ENCODE measurements at places on chromosomes 7 and 10.

GRCh38 chr10:48452879-48453412, 146.5 kb downstream of the MAPK8 start:
- H3K27ac ChIP-seq, result no peak overlapping the region
- peak; percentile 2 for DNase-seq
- H3K4me3 ChIP-seq, result no peak overlapping the region
- H3K36me3 ChIP-seq, result no peaks in the 10 kb centered on the region
- no peaks in the 10 kb centered on the region for H3K4me1 ChIP-seq
- no peaks in the 10 kb centered on the region for H3K27me3 ChIP-seq

DNA sequence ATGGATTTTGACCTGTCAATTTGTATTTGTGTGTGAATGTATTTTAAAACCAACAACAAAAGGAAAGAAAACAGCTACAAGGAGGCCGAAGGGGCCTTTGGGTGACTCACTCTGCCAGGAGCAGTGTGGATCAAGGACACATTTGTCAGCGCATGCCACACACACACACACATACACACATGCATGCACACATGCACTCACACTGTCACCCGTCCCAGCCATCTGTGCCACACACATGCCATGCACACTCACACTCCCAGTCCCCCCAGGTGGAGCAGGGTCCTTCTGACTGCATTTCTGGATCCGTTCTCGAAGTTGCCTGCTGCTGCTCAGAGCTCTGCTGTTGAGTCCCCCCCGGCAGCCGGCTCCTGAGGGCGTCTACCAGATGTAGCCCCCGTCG, 26.0 kb downstream of the SPOCK2 start:
- peaks cover 50% of the 10 kb centered on the region for H3K36me3 ChIP-seq
- DNase-seq, result no peak
- H3K27me3 ChIP-seq, result no peaks in the 10 kb centered on the region
- H3K27ac ChIP-seq, result no peak overlapping the region
- H3K4me1 ChIP-seq, result no peaks in the 10 kb centered on the region

DNA sequence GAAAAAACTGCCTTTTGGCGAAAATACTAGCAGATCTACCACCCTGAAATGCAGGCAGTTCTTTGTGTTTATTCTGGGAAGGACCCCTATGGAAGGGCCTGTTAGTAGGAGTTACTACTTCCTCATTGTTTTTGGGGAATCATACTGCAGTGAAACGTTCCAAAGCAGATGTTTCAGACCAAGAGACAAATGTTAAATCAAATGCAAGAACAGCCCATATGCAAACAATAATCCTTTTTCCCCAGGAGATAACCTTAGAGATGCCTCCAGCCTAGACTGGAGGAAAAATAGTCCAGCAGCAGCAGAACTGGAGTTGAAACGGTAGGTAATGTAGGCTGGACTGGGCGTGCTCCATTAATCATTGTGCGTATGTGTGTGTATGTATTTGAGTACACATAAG, 65.9 kb upstream of the VWDE start:
- no peak for DNase-seq
- no peak overlapping the region for H3K27ac ChIP-seq
- H3K27me3 ChIP-seq, result no peaks in the 10 kb centered on the region
- no peaks in the 10 kb centered on the region for H3K4me1 ChIP-seq
- no peak overlapping the region for H3K4me3 ChIP-seq
- no peaks in the 10 kb centered on the region for H3K36me3 ChIP-seq

GRCh38 chr7:153638821-153639435, 413.3 kb upstream of the DPP6 start:
- no peaks in the 10 kb centered on the region for H3K27me3 ChIP-seq
- H3K27ac ChIP-seq, result no peak overlapping the region
- no peaks in the 10 kb centered on the region for H3K4me1 ChIP-seq

DNA sequence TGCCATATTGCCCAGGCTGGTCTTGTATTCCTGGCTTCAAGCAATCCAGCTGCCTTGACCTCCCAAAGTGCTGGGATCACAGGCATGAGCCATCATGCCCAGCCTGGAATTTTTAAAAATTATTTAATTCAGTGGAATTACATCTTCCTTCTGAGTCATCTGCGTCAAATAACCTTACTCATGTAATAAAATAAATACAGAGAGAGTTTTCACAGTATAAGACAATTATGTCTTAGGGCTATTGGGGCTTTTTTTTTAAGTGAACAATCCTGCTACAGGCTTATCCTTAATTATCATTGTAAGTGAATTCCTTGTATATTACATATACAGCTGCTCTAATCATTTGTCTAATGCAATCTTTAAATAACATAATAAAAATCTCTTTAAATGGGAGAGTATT, 108.3 kb downstream of the MAPK8 start:
- H3K4me3 ChIP-seq, result no peak overlapping the region
- peaks cover 1% of the 10 kb centered on the region for H3K4me1 ChIP-seq
- no peak overlapping the region for H3K27ac ChIP-seq
- peaks cover 45% of the 10 kb centered on the region for H3K36me3 ChIP-seq
- H3K27me3 ChIP-seq, result no peaks in the 10 kb centered on the region

DNA sequence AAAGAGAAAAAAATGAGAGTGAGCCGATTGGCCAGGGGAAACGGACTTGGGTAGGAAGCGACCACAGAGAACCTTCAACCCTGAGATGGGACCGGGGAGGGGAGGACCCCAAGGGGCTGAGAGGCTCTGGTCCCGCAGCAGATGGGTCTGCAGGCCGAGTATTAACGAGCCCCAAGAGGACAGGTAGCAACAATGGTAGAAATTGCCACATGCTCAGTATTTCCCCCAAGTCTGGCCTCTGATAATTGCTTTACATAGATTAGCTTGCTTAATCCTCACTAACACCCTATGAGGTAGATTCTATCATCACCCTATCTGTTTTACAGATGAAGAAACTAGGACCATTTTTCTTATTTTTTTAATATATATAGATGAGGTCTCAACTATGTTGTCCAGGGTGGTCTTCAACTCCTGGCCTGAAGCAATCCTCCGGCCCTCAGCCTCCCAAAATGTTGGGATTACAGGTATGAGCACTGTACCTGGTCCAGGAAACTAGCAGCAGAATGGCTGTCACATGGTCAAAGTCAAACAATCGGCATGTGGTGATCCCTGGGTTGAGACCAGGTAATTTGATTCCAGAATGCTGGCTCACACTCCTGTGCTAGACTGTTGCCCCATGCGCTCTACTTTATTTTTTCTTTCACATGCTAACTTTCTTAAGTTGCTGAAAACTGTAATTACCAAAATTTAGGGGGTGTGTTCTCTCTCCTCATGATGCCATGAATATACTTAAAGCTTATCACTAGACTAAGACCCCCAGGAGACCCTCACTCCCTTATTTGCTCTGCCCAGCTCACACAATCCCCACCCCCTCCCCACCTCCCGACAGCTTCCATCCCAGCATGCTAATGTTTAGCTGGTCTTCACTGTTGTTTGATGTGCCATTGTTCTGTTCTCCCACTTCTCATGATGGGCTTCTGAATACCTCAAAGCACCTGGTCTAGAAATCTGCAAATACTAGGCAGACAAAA, 67.9 kb upstream of the AFAP1L2 start:
- no peak for DNase-seq
- H3K27ac ChIP-seq, result no peak overlapping the region
- peaks cover 28% of the 10 kb centered on the region for H3K36me3 ChIP-seq
- H3K4me1 ChIP-seq, result peaks cover 15% of the 10 kb centered on the region
- no peak overlapping the region for H3K4me3 ChIP-seq
- H3K27me3 ChIP-seq, result no peaks in the 10 kb centered on the region

- H3K27ac ChIP-seq, result no peak overlapping the region
- H3K27me3 ChIP-seq, result no peaks in the 10 kb centered on the region
- no peaks in the 10 kb centered on the region for H3K4me1 ChIP-seq
These were observed 64.9 kb downstream of the GPR37 start for GRCh38 chr7:124700655-124701054.

DNA sequence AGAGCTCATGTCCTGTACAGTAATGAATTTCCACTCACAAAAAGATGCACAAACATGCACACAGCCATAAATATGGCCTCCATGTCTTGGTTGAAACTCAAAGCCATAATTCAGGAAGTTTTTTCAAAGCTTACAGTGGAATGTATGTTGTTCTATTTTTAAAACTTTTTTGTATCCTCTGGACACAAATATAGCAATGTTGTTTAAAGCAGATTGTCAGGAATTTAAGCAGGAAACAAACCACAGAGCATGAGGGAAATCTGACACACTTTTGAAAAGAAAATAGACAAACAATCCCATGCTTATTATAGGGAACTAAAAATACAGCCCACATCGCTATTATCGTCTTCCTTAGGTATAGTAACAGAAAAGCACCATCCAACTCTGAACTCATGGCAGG, 21.5 kb downstream of the LRRN3 start:
- peak overlapping the region; percentile 71 for H3K27ac ChIP-seq
- peaks cover 76% of the 10 kb centered on the region for H3K36me3 ChIP-seq
- no peaks in the 10 kb centered on the region for H3K27me3 ChIP-seq
- H3K4me1 ChIP-seq, result peaks cover 47% of the 10 kb centered on the region
- no peak for DNase-seq

DNA sequence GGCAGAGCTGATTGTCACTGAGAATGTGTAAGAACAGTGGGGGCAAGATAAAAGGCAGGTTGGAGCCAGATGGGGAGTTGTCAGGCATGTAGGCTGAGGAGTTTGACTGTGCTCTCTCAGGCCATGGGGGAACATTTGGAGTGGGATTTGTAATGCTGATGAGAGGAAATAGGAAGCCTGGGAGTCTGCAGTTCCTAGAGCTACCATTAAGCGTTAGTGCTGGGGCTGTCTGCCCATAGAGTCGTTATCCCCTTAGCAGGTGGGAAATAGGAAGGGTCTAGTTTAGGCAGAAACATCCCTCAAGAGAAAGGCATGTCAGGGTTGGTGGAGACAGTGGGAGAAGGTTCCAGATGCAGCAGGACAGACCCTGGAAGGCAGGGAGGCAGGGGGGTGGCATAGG, 75.5 kb downstream of the RPS24 start:
- H3K4me1 ChIP-seq, result no peaks in the 10 kb centered on the region
- H3K4me3 ChIP-seq, result no peak overlapping the region
- no peak overlapping the region for H3K27ac ChIP-seq
- no peak for DNase-seq
- H3K36me3 ChIP-seq, result no peaks in the 10 kb centered on the region

DNA sequence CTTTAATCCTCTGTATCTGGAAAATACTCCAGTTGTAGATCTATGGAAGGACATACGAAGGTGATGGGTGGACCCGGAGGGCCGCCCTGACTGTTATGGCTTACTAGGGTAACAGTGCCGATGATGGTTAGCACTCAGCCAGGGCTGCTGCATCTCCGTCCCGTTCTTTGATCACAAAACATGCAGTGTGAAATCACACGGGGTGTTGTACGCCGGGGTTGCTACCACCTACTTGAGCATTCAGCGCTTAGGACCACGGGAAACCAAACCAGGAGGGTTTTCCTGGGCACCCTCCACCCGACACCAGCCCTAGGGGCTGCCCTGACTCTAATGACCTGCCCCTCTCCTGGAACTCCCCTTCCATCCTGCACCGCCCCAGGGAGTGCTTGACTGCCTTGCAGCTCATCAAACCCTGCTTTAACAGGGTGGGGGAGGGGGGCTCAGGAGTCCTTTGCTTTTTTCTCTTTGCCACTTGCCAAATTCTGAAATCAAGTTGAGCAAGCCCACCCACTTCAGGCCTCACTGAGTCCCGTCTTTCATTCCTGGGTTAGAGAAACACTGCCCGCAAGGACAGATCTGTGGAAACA, 20.4 kb downstream of the ZNF775 start:
- no peak overlapping the region for H3K4me3 ChIP-seq
- no peak for DNase-seq
- no peaks in the 10 kb centered on the region for H3K36me3 ChIP-seq
- H3K27ac ChIP-seq, result no peak overlapping the region

DNA sequence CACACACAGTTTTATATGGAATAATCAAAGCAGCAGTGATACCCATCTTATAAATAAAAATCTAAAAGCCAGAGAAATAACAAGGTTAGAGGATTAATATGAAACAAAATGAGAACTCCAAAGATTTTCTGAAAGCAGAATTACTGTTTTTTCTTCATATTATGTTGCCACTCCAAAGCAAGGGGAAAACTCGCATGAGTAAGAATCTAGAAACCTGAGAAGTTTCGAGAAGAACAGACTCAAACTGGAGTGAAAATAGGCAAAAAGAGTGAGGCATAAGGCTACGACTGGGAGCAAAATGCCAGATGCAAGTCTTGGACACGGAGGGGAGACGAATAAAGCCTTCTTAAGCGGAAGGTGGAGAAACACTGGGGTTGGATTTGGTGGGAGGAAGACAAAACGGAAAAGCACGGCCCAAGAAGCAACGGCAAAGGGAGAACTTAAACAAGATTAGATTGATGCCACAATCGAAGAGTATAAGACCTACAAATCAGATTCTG, 923 bp downstream of the TNPO3 start:
- peak overlapping the region; percentile 99 for H3K4me3 ChIP-seq
- peaks cover 34% of the 10 kb centered on the region for H3K36me3 ChIP-seq
- H3K4me1 ChIP-seq, result peaks cover 26% of the 10 kb centered on the region
- H3K27me3 ChIP-seq, result peaks cover 5% of the 10 kb centered on the region
- DNase-seq, result no peak

GRCh38 chr10:14382022-14382421, 51.3 kb upstream of the FRMD4A start:
- no peak overlapping the region for H3K27ac ChIP-seq
- H3K27me3 ChIP-seq, result peaks cover 46% of the 10 kb centered on the region

GRCh38 chr10:102358712-102359382, 36.7 kb upstream of the NFKB2 start:
- peaks cover 77% of the 10 kb centered on the region for H3K36me3 ChIP-seq
- H3K4me1 ChIP-seq, result peaks cover 11% of the 10 kb centered on the region
- H3K27me3 ChIP-seq, result no peaks in the 10 kb centered on the region

- DNase-seq, result no peak
- no peaks in the 10 kb centered on the region for H3K4me1 ChIP-seq
- H3K27ac ChIP-seq, result no peak overlapping the region
- H3K4me3 ChIP-seq, result no peak overlapping the region
- H3K36me3 ChIP-seq, result no peaks in the 10 kb centered on the region
These were observed 267.9 kb downstream of the SUGCT start for GRCh38 chr7:40402661-40403060.

- no peak for DNase-seq
- no peak overlapping the region for H3K4me3 ChIP-seq
- H3K27ac ChIP-seq, result no peak overlapping the region
- no peaks in the 10 kb centered on the region for H3K36me3 ChIP-seq
- no peaks in the 10 kb centered on the region for H3K27me3 ChIP-seq
These were observed 686.9 kb upstream of the FOXK1 start for GRCh38 chr7:3995187-3995586.

DNA sequence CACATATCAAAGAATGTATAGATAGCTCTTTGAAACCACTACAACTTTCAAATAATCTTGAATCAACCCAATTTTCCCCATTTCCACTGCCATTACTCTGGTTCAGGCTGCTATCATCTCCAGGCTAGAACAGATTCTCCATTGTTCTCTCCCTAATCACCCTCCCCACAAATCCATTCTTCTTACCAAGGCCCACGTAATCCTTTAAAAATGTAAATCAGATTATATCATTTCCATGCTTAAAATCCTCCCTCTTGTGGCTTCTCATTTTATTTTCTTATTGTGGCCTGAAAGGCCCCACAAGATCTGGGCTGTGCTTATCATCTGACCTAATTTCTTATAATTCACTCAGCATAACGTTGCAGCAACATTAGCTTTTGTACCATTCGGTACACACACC, 3.0 kb upstream of the PON1 start:
- H3K27me3 ChIP-seq, result peaks cover 13% of the 10 kb centered on the region
- no peak for DNase-seq
- H3K4me3 ChIP-seq, result no peak overlapping the region

- peaks cover 2% of the 10 kb centered on the region for H3K27me3 ChIP-seq
- H3K36me3 ChIP-seq, result no peaks in the 10 kb centered on the region
- no peaks in the 10 kb centered on the region for H3K4me1 ChIP-seq
- no peak for DNase-seq
These were observed 77.1 kb upstream of the SCIN start for GRCh38 chr7:12493407-12493806.

- H3K27ac ChIP-seq, result no peak overlapping the region
- no peaks in the 10 kb centered on the region for H3K36me3 ChIP-seq
- no peaks in the 10 kb centered on the region for H3K4me1 ChIP-seq
- no peaks in the 10 kb centered on the region for H3K27me3 ChIP-seq
- no peak overlapping the region for H3K4me3 ChIP-seq
- no peak for DNase-seq
These were observed 203.1 kb upstream of the VSTM2A start for GRCh38 chr7:54339073-54339472.

All from activated T-helper 2 cell treated with anti-CD3 and anti-CD28 coated beads, Interferon-gamma antibody, Interleukin-2, Interleukin-4, amounts not matched to agents 10 μg/mL and 5 μg/mL and 100 μg/mL, durations not matched to agents 14 hours and 24 hours and 36 hours (primary cell).